ENCODE measurements at places on chromosomes 4 and X.

DNA sequence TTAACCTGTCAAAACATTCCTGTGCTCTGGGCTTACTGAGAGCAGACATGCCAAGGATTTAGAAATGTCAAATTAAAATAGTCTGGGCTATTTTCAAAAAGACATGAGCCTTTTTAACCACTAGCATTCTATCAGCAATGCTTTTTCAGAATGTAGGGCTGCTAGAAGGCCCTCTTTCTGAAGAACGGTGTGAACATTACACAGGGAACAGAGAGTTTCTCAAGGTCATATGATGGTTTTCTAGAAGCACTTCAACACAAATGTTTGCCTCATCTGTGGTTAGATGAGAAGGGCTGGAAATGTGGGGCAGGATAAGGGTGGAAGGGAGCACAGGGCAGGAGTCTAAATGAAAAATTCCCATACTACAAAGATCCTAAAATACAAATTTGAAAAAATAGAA is 39.3 kb downstream of the GRIA3 start:
- DNase-seq = no peak

GRCh38 chr4:99847362-99847976 is 30.8 kb downstream of the DAPP1 start:
- no peak for DNase-seq

GRCh38 chr4:156723951-156724668 is 247.5 kb downstream of the PDGFC start:
- no peak for DNase-seq

- no peak for DNase-seq
These were observed 38.1 kb downstream of the EGFL6 start for GRCh38 chrX:13607331-13607995.

- DNase-seq = no peak
These were observed 29.7 kb upstream of the HPSE start for GRCh38 chr4:83364312-83364711.

- no peak for DNase-seq
These were observed 154.2 kb downstream of the FHIP1A start for GRCh38 chr4:151563194-151563593.

DNA sequence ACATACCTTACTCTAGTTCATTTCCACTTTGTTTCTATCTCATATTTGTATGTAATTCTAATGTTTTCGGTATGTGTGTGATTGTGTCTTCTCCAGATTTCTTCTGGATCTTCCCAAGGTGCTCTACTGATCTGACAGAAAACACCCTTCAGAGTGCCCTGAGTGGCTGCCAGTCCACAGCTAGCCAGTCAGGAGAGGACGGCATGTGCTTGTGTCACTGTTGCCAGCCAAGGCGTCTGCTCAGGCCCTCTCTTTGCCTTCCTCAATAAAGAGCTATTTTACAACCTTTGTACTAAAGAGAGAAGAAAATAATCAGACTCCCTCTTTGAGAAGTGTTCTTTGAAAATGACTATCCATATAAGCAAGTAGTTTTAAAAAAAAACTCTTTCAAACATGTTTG is 29.0 kb downstream of the CD99L2 start:
- no peak for DNase-seq

DNA sequence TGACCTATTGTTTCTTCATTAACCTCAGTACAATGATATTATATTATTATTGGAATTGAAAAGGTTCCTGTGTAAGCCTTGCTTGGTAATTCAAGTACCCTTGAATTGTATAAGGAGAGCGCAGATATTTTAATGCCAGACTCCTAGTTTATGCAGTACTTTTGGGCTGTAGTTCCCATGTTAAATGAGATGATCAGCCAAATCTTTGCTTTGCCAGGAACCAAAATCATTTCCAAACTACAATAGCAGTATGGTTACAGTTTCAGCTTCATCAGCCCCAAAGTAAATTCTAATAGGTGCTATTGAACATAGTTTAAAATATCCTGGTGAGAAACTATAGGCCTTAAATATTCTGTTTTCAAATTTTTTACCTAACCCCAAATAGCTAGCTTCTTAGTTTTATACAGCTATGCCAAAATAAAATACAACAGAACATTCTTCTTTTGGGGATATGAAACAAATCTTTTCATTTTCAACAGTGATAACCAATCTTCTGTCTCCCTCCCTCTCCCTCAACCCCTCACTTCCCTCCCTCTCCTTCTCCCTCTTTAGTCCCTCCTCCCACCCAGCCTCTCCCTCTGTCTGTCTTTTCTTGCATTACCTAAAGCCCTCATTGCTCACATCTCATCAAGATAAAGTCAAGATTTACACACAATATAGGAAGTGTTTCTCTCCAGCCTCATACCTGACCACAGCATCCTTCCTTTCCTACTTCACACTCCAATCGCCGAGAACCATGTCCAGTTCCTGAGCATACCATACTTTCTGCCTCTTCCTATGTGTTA is 190.1 kb downstream of the SHROOM3 start:
- DNase-seq = no peak

GRCh38 chrX:22249371-22249770 is 23.3 kb upstream of the CBLL2 start:
- no peak for DNase-seq

- DNase-seq = peak; percentile 34
These were observed 2.5 kb upstream of the USP27X start for GRCh38 chrX:49876750-49877149.

DNA sequence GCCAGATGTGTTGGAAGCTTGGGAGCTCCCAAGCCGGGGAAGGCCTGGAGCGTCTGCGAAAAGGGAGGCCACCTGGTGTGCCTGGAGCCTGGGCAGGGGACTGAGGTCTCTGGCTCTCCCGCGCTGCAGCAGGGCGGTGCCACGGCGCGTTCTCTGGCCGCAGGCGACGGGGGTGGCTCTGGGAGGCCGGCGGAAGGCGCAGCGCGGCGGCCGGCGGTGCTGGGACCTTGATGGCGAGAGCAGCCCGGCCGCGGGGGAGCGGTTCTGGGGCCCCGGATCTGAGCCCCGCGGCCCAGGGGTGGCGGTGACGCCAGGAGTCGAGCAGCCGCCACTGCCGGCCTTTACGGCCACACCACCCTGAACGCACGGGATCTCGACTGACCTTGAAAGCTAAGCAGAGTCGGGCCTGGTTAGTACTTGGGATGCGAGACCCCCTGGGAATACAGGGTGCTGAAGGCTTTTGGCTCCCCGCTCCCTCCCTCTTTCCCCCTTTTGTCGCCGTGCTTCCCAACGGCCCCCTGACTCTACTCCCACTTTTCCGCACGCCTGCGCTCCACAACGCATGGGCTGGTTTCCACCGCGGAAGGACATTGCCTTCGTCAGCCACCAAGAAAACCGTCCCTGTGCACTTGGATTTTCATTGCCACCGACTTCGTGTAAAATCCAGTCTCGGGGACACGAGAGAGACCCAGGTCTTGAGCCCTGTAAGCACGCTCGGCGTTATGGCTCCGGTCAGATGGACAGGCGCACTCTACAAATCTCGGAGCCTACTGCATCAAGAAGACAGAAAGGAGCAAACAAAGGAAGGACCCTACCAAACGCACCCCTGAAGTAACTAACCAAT is 9.5 kb downstream of the FRG2 start:
- no peak for DNase-seq

GRCh38 chr4:94598758-94599157 is 147.0 kb downstream of the PDLIM5 start:
- no peak for DNase-seq

- DNase-seq = no peak
These were observed 493.7 kb downstream of the MAGEE1 start for GRCh38 chrX:76921176-76921575.

GRCh38 chrX:72371405-72371804 is 65.7 kb upstream of the CITED1 start:
- no peak for DNase-seq

DNA sequence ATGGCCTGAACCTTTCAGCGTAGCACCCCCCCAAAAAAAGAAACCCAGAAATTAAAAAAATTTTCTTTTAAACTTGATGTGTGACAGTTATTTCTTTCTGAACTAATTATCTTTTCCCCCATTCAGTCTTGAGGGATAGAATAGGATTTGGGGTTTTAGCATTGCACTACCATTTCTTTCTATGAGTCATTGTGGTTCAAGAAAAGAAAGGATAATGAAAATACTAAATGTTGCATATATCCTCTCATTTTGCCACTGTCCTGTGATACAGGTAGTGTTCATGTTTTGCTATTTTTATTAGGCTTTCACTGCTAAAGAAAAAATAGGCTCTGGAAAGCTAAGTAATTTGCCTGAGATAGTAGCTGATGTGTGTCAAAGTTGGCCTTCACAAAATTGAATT is 39.4 kb upstream of the DCK start:
- DNase-seq = no peak

- no peak for DNase-seq
These were observed 27.5 kb upstream of the DOCK11 start for GRCh38 chrX:118468122-118468521.

- DNase-seq = no peak
These were observed 31.7 kb downstream of the SCML1 start for GRCh38 chrX:17768997-17769396.

GRCh38 chrX:20382518-20383297 is 116.0 kb upstream of the RPS6KA3 start:
- DNase-seq = peak; percentile 29

DNA sequence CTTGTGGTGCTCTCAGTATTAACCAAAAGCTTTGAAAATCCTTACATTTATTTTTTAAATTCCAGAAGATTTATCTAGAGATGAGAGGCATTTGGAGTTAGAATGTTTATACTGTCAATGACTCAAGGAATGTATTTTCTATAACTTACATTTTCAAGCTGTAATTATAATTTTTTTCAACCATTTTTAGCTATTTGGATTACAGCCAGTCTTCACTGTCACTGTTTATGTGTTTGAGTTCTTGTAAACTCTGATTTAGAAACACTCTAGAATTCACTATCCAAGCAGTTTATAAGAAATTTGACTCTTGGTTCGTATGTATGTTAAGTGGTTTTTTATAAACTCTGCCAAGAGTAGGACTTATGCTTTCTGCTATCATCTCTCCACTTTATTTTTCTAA is 36.7 kb upstream of the GUCY1A1 start:
- no peak for DNase-seq

GRCh38 chr4:150986085-150986484 is 29.0 kb downstream of the LRBA start:
- no peak for DNase-seq

DNA sequence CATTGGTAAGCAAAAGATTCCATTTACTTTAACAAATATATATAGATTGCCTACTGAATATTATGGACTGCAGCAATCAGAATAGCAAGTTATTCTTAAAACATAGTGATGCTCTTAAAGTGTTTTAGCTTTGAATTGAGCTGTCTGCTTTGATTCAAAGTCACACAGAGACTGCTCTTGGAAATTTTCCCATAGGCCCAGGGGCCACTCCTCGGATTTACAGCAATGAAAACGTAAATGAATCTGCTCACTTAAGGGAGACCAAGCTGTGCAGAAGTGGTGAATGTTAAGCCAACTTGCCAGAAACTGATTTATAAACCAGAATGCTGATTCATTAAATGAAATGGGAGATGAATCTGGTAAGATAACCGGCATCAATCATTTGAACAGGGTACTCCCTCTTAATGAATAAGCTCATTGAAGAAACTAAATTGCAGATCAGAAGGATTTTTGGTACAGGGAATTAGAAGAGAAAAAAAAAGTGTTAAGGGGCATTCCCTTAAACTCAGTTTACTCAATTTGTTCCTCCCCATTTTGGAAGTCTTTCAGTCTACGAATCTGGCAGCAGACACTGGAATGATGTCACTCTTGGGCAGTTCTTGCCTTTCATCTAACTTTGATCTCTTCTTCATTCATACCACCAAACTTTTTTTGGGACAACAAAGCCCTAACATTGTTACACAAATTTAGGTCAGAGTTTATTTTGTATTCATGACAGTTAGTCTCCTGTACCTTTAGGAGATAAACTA is 363.3 kb upstream of the MAGEB2 start:
- DNase-seq = no peak

DNA sequence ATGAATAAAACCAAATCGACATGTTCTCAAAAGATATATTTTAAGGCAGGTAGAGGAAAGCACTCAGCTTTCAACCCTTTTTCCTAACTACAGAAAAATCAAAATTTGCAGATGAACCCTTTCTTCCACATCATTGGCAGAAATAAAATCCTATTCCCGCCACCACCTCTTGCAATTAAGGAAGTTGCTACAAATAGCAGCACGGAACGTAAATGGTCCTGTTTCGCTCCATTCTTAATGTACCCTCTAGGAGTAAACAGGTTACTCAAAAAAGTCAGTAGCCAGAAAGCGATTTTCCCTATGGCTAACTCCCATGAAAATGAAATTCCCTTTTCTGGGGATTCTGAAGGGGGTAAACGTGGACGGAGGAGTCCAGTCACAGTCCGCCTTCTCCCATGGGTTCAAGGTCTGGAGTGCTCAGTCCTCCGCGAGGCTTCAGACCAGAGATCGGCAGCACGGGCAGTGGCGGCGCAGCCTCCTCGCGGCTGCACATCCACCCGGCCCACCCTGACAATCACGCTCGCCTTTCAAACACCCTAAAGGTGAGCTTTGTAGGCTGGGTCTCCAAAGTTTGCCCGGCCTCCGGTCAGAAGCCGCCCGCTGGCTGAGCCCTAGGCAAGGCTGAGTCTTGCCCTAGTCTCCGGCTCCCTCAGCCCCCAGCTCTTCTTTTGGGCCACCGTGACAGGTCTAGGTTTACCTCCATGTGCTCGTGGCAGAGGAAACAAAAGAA is 1.8 kb downstream of the ATP11C start:
- DNase-seq = peak; percentile 18

DNA sequence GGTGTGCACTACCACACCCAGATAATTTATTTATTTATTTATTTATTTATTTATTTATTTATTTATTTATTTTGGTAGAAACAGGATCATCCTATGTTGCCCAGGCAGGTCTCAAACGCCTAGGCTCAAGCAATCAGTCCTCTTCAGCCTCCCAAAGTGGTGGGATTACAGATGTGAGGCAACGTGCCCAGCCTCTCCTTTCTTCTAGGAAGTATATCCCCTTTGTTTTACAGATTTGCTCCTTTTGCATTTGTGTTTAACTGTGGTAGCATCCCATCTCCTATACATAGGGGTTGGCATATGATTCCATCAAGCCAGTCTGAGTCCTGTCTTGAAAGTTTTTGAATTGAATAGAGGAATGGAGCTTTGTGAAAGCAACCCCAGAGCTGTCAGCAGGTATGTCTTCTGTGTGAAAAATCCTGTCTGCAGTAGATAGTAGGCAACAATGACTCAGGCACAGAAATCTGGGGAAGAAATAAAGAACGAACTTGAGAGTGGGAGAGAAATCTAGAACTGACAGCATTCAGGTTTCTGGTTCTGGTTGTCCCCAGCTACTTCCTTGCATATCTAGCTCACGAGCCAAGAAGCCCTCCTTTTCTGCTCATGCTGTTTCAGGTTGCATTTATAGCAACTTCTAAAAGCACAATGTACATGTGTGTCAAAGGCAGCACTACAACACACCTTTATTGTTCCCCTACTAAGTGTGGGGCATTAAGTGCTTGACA is 113.7 kb upstream of the LSM6 start:
- DNase-seq = no peak

DNA sequence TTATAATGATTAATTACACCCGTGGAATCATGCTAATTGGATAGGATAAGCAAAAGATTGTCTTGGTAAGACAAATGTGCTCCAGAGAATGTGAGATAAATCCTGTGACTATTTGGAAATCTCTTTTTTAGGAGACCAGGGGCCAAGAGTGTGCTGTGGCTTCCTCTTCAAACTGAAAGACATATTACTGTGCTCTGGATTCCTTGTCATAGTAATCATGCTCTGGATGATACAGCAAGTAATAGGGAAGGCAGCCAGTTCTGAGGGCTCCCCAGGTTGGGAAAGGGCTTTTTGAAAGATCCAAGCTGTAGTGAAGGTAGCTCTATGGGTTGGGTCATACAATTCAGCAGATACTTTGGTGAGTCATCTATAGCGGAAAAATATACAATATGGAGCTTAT is 600.5 kb downstream of the PCDH18 start:
- DNase-seq = no peak

Measured in CD4-positive, alpha-beta T cell treated with Interleukin-17A for 4 hours (primary cell).